ENCODE measurements at places on chromosomes 3 and 15.

- DNase-seq: peak; percentile 39
Measured at GRCh38 chr15:53548236-53548635, 211.2 kb downstream of the WDR72 start.

DNA sequence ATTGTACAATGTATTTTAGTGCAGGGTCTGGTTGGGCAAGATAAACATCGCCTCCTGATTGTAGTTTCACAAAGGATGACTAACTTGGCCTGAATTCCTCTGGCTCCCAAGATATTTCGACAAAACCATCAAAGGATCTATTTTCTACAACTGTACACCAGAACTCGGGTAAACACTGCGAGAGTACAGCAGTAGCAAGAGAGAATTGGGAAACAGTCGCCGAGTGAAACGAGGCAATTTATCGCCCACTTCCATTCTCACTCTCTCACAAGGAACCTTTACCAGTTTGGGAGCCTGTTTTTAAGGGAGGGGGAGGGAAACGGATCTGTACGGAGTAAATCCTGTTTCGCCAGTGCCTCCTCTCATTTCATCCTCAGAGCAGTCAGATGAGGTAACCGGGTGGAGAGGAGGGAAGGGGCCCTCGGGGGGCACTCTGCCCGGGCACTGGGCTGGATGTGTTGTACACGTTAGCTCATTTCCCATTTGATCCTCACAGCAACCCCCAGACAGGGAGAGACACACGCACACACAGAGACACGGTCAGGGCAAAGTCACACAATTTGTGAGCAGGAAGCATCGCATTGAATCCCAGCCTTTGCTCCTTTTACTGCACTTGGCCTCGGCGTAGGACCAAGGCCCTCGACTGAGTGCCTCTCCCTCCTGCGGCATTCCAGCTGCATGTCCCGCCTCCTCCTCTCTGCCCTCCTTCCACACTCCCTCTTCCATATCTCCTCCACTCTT is 120.1 kb downstream of the LIPC start:
- peak; percentile 74 for DNase-seq

GRCh38 chr15:71530116-71530515 is 280.2 kb upstream of the NR2E3 start:
- no peak for DNase-seq

DNA sequence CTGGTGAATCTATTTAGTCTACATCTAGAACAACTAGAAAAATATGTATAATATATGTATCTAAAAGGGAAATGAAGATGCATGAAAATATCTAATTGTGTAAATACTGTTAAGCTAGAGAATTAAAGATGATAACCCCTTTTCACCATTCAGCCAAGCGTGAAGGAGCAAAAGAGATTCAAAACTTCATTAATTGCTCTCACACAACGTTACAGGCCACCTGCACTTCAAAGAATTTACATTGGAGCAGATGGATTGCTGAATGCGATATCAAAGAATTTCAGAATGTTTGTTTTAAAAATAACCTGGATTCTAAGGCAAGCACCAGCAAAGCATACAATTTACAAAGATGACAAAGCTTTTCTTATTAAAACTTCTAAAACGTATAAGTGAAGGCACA is 243.2 kb downstream of the ROBO2 start:
- DNase-seq: no peak

GRCh38 chr15:90709278-90709677 is 7.9 kb upstream of the BLM start:
- no peak for DNase-seq

All from SW480 (cell line).